ENCODE measurements at places on chromosomes 12 and 14.

GRCh38 chr14:61106959-61107641 is 126.1 kb downstream of the SLC38A6 start:
- no peak for DNase-seq

DNA sequence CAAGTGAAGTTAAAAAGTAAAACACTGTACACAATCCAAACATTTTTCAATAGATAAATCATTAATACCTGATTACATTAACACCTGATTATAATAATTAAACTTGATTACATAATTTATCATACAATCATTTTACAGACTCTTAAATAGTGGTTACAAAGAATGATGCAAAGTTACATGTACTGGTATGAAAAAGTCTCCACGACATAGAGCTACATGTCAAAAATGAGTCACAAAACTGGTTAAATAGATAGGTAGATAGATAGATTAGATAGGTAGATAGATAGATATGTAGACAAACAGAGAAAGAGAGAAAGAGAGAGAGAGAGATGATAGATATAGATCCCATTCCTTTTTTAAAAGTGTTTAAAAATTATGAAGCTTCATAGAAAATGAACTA is 109.2 kb downstream of the NUAK1 start:
- DNase-seq = no peak

DNA sequence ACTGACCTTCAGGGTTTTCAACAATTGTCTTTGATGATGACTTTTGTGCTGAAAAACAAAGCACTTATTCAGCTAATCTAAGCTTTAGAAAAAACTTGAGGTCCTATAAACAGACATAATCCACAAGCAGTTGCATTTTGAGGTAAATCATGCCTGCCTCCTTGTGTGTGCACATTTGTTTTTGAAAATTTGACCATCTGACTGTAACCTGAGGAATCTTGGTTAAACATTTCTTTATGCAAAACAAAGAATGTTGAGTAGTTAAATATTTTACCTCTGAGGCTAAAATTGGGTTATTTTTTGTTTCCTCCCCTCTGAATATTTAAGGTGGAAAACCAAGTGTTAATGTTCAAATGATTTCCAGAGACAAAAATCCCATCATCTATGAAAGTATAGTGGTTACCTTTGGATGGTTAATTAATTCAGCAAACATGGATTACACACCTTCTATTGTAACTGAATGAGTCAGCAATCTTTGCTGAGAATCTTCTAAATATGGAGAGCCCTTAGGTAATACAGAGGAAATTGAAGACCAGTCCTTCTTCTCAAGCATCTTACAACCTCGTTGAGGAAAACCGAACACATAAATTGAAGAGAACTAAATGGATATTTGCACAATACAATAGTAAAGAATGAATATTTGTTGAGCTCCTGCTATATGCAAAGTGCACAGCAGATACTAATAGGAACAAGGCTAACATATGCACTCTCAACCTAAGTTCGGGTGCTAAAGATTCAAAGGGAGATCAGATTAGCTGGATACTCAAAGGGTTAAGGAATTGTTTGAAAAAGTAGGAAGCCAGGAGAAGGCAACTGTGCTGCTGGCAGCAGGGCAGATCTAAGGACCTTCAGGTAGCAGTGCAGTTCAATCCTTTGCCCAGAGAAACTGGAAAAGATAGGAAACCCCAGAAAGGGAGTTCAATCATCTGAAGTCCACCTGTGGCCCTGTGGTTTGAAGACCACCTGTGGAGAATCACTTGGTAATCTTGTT is 115.2 kb downstream of the BMP4 start:
- DNase-seq = no peak

- DNase-seq = no peak
These were observed 334.2 kb downstream of the ATXN7L3B start for GRCh38 chr12:74871817-74872216.

GRCh38 chr12:132542661-132543060 is 52.7 kb downstream of the FBRSL1 start:
- no peak for DNase-seq

DNA sequence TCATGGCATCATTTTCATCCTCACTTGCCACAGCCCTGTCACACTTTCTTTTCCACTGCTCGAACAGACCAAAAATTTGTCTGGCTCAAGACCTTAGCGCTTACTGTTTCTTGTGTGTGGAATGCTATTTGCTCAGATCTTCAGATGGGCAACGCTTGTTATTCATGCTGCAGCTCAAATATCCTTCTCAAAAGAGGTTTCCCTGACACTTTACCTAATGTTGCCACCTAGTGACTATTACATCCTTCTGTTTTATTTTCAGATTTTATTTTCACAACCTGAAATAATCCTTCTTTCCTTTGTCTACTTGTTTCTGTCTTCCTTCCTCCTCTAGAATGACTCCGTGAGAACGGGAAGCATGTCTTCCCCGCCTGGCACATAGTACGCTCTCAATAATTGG is 5.6 kb downstream of the FBXO33 start:
- DNase-seq = no peak

DNA sequence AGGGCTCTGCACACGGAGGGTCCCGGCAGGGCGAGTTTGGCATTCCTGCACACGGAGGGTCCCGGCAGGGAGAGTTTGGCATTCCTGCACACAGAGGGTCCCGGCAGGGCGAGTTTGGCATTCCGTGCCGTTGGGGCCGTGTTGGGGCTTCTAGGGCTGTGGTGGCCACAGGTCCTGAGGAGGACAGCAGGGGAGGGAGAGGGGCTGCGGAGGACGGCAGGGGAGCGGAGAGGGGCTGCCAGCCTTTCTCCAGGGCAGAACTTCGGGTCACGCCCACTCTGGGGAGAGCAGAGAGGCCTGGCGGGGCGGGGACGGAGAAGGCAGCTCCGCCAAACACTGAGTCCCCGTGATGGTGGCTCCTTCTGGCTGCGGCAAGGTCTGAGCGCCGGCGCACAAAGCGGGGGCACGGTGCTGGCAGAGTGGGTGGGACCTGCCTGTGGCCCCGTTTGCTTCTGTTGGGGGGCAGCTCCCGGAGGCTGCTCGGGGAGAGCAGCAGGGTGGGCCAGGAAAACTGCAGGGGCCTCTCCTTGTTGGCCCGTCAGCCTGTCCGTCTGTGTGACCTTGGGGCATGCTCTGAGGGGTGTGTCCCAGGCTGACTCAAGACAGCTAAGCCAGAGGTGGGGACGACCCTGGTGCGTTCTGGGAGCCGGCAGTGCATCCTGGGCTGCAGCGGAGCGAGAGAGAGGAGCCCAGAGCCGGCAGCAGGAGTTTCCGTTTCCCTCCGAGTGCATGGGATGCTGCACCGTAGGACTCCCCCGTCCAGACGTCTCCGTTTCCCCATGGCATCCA is 60.2 kb downstream of the LRCOL1 start:
- DNase-seq = no peak

DNA sequence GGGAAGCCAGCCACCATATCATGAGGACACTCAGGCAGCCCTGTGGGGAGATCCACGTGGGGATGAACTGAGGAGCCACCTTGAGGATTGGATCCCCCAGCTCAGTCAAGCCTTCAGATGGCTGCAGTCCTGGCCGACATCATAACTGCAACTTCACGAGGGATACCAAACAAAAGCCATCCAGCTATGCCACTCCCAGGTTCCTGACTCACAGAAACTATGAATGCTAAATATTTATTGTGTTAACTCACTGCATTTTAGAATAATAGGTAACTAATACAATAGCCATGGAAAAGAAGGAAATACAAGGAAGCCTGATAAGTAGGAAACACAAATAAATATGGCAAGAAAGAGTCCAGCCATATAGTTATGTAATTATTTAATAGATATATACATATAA is 42.1 kb upstream of the FAM222A start:
- DNase-seq = no peak

DNA sequence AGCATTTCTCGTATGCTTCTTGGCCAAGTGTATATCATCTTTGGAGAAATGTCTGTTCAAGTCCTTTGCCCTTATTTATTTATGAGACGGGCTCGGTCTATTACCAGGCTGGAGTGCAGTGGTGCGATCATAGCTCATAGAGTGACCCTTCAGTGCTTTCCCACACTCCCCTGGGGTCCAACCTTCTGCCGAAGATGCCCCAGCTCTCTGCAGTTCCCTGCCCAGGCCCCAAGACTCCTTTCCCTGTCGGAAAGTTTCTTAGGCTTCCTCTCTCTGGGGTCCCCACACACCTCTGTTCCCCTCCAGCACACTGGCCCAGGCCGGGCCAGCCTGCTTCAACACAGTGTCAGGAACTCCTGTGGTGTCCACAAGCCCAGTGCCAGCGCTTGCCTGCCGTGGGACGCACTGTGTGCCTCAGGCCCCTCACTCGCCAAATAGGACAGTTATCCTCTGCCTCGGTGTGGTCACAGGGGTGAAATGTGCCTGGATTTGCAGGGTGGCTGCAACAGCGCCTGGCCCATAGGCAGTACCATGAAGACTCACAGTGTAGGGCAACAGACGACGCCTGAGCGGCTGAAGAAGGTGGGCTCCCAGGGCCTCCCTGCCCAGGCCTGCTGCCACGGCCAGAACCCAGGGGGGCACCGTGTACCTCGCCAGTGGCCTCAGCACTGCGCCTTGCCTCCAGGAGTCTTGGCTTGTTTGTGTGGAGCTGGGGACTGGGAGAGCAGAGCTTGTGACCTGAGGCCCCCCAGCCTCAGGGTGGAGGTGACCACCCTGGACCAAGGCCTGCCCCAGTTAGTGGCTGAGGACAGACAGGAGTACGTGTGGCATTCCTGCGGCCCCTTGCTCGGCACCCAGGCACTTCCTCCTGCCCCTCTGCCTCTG is 4.9 kb upstream of the ASPG start:
- DNase-seq = no peak

- no peak for DNase-seq
These were observed 9.6 kb downstream of the XRCC3 start for GRCh38 chr14:103705504-103706284.

DNA sequence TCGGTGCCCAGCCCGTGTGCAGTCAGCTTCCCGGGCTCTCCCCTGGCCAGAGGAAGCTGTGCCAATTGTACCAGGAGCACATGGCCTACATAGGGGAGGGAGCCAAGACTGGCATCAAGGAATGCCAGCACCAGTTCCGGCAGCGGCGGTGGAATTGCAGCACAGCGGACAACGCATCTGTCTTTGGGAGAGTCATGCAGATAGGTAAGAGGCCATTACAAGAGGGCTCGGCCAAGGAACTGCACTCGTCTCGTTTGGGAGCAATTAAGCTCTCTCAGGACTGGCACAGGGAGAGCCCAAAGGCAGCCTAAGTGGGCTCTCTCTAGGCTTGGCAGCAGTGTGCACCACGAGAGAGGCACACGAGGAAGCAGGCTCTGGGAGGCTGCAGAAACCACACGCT is 3.7 kb downstream of the WNT5B start:
- no peak for DNase-seq

DNA sequence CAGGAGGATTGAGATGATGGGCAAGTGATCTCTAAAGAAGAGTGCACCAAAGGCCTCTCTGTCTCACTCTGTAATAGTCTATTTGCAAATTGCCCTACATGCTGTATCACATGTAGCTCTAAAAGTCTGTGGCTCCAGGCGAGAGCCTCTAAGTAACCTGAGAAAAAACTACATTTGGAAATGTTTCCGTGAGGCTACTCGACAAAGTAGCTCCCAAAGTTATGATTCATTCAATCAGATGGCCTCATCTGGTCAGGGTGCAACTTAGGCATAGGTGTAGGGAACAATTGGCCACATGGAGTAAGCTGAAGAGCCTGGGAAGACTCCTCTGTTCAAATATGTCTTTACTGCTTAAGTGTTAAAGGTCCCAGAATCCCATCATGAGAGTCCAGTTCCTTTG is 155.4 kb upstream of the PLEKHG7 start:
- no peak for DNase-seq

DNA sequence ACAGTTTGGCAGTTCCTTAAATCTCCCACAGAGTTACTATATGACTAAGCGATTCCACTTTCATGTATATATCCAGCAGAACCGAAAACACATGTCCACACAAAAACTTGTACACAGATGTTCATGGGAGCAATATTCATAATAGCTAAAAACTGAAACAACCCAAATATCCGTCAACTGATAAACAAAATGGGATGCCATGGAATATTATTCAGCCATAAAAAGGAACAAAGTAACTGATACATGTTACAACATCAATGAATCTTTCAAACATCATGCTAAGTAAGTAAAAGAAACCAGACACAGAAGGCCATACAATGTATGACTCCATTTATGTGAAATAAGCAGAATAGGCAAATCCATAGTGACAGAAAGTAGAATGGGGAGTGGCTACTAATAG is 80.2 kb upstream of the GPHB5 start:
- DNase-seq = no peak

DNA sequence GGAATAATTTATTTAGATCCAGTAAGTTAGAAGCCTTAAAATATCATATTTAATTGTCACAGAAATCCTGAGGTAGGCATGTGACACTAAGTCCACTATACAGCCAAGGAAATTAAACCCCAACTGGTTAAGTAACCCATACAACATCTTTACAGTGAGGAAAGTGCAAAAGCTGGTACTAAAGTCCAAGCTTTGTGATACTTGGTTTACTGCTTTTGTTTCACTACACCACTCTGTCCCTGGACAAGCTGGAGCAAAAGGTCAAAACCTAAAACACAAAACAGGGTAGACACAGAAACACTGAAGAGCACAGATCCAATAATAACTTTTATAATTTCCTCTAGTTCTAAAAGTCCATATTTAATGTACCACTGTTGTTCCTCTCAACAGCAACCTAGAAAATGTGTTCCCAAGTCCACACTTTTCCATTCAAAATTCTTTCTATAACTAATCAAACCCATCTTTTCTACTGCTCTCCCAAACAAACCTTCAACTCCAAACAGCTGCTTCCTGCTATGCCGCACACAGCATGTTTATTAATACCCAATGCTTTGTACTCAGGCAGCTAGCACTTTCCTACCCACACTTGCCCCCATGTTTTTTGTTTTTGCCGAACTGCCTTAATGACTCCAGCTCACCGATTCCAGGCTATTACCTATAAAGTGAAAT is 90.9 kb downstream of the MED13L start:
- no peak for DNase-seq

- DNase-seq = no peak
These were observed 17.6 kb downstream of the BDKRB1 start for GRCh38 chr14:96273629-96274028.

DNA sequence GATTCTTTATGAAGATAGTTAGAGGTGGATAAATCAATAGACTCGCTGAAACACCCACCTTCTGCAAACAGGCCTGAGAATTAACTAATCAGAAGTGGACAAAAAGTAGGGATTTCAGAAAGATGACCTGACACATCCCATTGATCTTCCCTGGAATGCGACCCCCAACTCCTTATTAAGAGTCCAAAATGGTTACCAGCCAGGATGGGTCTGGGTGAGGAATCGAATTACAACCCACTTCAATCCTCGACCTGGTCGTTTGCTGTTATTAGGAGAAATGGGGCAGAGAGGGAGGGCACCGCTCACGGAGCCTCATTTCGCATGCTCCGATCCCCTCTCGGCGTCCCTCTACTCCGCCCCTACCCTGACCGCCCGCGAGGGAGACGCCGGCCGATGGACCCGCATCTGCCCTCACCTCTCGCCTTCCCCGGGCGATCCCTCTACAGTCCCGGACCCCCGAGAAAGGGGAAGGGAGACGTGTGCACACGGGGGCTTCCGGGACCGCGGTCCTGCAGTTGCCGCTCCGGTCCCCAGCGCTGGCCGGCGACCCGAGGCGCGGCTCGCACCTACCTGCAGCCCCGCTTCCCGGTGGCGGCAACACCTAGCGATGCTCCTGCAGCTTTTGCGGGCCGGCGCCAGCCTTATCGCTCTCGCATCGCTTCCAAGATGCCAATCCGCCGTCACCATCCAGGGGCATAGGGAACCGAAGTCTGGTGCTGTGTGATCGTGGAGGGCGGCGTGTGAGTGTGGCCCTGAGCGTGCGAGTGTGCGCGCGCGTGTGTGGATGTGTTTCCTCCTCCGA is 69.3 kb upstream of the USP15 start:
- DNase-seq = no peak

GRCh38 chr14:77618381-77618970 is 2.0 kb upstream of the SPTLC2 start:
- DNase-seq = no peak

Data from activated naive CD4-positive, alpha-beta T cell (primary cell).